Colonic mucosa (tissue), 4 donors: ENCODE measurements at places on chromosomes 5 and 9. TPM values are rescaled to one million over a fixed set of nuclear protein-coding genes. Genes with fewer than 3 reads are reported as not detected.

DNA sequence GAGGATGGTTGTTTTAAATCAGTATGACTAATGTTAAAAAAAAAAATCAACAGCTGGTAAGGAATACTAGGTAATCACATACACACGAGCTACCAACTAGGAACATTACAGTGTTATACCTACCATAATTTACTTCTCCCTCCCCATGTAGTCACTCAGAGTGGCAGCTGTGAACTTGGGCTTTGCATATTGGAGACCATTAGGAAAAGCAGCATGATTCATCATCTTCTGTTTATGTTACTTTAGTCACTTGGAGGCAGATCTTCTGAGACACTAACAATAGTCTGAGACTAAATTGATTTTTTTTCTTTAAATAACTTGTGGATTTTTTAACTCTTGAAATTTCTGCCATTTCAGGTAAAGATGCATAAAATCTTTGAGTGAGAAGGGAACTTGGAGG lies 141.5 kb upstream of the NR4A3 start:
- DNase-seq = no peak

- DNase-seq = no peak
Observed at GRCh38 chr5:32604800-32605765, 19.7 kb downstream of the SUB1 start.

GRCh38 chr5:139725073-139725830 lies 70.4 kb upstream of the PSD2 start:
- peak; percentile 40 for DNase-seq

DNA sequence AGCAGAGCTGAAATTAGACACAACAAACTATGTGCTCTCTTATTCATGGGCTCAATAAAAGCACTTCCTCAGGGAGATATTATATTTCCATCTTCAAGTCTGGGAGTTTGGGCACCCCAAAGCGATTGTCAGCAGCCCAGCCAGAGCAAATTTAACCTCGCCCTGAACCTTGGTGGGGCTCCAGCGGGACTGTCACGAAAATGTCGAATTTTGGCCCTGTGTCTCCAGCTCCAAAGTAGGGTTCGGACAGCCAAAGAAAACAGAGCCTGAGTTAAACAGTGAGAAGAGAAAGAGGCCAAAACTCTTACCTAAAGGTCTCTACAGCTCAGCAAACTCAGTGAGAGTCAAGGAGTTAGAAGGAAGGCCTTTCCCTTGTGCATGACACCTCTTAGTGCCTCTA lies 432.9 kb downstream of the SPATA31D1 start:
- no peak for DNase-seq

GRCh38 chr5:180658774-180659564 lies 9.6 kb upstream of the FLT4 start:
- no peak for DNase-seq

- DNase-seq = no peak
Observed at GRCh38 chr5:17259630-17260257, 42.3 kb downstream of the BASP1 start.

DNA sequence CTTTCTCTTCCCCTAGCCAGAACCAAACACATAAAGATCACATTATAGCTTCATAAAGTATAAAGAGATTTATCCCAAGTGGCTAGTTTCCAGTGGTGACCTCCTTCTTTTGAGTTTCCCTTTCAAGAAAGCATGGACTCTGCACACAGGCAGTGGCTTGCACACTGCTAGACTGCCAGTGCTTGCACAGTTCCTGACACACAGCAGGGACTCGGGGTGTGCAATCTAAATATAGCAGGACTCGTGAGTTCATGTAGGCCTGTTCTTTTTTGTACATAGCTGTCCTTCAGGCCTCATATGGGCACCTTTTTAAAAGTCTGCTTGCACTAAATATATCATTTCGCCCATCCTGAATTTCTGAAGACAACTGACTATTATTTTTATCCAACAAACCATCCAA lies 308.6 kb downstream of the FBXL7 start:
- DNase-seq = no peak

DNA sequence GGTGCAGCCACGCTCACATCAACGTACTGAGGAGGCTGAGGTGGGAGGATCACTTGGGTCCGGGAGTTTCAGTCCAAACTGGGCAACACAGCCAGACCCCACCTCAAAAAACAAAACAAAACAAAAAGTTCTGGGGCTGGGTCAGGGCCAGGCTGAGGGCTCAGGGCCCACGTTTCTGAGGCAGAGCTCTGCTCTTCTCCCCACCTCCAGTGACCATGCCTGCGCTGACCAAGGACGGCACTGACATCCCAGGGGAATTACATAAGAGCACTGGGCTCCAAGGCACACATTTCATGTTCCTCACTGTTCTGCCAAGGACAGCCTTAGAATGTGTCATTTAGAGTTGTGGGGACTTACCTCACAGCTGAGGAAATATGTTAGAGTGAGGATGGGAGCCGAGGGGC lies 40.4 kb upstream of the TESK1 start:
- DNase-seq = no peak

DNA sequence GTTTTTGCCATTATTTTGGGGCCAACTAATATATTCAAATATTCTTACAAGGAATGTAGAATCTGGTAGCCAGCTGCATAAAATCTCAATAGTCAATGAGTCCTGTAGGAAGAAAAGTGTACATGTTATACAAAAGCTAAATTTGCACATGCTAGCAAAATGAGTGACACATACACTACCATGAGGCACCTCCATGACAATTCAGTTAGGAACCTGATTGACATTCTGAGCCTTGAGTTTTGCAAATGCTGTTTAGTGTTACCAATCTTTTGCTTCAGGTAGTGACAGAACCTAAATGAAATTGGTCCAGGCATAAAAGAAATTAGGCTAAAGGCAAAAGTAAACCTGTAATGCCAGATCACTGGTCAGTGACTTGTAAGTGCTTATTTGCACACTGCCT lies 6.8 kb upstream of the DAPK1 start:
- no peak for DNase-seq

GRCh38 chr5:142644640-142645361 lies 41.1 kb downstream of the FGF1 start:
- DNase-seq = no peak

DNA sequence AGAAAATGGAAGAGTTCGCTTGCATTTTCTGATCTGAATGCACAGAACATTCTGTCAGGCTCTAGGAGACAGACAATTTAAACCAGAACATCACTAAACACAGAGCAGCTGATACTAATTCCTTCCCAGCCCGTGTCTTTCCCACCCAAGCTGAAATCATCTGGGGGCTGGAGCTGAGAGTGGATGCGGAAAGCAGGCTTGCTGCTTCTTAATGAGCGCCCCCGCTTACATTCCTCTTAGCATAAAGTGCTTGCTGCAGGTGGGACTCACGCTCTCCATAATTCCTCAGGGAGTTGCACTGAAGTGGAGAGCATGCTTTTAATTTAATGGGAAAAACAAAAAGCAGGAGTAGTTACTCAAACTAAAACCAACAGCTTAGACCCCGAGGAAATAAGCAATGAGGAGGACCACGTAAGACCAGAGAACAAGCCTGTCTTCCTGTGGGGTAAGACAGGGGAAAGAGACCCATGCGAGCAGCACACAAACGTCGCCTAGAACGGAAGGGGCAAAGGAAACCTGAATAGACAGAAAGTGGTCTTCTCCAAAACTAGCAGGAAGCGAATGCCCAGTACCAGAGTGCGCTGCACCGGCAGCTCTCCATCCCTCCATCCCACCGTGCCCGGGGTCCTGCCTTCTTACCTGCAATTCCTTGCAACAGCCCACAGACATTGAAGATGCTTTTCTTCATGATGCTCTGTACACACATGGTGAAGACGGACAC lies 139.3 kb downstream of the LHFPL2 start:
- no peak for DNase-seq

DNA sequence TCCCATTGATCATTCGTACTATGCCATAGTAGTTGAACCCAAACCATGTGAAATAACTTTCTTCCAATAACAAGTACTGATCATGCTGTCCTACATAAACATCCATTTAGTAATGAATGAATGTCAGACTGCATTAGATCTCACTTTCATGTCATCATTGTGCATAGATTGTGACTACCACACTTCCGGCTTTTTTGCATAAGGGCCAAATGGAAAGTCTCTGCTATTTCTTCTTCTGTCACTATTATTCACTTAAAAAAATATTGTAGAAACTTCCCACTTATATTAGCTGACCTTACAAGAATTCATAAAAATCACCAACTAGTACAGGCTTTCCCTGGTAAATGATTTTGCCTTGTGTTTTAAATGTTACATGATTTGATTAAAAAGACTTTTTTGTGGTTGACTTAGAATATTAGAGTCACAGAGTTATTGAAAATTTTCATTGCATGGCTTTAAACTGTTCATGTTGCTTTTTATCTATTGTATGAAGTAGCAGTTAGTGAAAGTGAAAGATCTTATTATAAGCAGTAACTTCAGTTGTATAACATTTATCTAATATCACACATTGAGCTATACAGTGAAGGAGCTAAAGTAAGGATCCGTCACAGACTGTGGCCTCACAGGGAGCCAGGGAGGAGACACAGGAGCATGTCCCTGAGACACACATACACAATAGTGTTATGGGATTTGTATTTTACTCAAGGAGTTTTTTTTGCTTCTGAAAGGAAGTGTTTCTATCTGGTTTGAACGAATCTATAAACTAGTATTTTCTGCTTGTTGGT lies 33.9 kb downstream of the LMNB1 start:
- DNase-seq = no peak

DNA sequence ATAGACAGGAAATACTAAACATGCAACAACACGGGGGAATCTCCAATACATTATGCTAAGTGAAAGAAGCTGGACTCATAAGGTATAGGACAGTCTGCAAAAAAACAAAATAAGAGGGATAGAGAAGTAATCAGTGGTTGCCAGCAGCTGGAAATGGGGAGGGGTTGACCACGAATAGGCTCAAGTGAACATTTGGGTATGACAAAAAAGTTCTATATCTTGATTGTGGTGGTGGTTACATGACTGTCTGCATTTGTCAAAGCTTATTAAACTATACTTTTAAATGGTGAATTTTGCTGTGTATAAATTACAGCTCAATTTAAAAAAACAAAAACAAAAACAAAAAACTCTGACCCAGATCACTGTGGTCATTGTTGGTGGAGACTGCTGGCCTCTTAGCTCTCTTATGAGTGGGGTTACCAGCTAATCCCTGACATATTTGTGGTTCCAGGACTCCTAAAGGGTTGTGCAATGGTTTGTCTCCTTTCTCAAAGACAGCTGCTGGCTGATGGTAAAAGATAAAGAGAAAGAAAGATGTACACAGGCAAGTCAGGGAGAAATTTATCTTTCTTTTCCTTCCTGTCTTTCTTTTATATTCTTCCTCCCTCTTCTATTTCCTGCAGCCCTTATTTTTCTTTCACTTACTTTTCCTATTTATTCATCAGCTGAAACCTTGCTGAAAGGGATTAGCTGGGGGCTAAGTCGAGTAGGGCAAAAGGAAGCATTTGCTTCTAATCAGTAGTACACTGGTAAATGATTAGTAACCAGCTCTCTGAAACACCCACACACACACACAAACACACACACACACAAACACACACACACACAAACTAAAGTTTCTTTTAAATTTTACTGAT lies 42.6 kb upstream of the APC start:
- DNase-seq = no peak

- DNase-seq = no peak
Observed at GRCh38 chr5:172748341-172748843, 22.6 kb downstream of the DUSP1 start.

DNA sequence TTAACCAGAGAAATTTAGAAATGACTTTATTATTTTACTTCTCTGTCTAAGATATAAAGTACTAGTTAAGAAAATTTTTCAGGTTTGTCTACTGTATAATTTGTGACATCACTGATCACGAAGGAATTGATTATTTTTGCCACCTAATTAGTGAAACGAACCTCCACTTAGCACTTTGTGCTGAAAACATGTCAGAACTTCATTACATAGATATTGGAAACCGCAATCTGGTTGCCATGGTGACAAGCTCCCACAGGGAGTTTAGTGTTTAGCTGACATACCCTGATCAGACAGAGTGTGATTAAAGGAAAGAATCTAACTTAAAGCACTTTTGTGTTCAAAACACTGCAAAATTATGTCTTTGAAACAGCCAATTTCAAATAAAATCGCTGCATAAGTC lies 668.4 kb upstream of the CCNG1 start:
- no peak for DNase-seq

GRCh38 chr5:62935660-62936059 lies 357.0 kb downstream of the LRRC70 start:
- no peak for DNase-seq

- no peak for DNase-seq
Observed at GRCh38 chr9:19521205-19521604, 112.4 kb downstream of the ACER2 start.

DNA sequence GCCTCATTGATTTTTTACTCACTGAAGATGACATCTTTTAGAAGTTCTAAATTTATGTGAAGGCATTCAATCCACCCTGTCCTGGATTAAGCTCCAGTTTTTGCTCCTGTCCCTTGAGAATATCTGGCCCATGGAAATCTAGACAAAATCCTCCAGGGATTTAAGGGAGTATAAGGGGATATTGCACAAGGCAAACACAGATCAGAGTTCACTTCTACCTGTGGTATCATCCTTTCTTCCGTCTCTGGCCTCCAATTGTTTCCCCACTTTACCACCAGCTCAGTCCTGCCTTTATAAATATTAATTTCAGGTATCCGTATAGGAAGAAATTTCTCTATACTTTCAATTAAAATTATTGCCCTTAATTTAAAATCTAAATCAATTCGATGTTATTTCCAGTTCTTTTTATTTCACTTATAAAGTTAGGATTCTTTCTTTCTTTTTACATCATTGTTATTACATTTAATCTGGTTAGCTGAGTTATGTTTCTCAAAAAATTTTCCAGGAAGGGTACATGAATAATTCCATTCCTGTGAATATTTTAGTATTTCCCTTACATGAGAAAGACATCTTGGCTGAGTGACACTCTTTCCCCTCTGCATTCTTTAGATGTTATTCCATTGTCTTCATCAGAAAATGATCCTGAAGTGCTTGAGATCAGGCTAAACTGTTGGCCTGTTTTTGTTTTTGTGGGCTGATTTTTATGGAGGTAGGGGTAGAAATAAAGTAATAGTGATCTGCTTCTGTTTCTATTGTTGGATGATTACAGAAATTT lies 194.3 kb upstream of the MAP3K1 start:
- DNase-seq = no peak

GRCh38 chr9:72581694-72582093 lies 60.3 kb downstream of the TMC1 start:
- no peak for DNase-seq

DNA sequence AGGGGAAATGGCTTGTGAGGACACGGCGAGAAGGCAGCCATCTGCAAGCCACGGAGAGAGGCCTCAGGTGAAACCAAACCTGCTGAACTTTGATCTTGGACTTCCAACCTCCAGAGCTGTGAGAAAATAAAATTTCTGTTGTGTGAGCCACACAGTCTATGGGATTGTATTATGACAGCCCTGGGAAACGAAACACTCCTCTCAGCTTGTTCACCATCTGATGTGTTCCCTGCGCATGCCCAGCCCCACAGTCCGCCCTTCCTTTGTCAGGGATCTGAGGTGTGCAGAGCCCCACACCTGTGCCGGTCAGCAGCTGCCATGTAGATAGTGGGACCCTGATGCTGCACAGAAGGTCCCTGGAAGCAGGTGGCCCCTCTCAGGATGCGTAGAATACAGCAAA lies 34.1 kb downstream of the PLPP7 start:
- DNase-seq = no peak

CDKN2A gene
- 1.3 TPM for total RNA-seq

SAXO1 gene
- total RNA-seq = not detected

SH3TC2 gene
- total RNA-seq = 2.5 TPM

IL4 gene
- total RNA-seq = not detected

EPB41L4B gene
- 87.3 TPM for total RNA-seq

SPATA31E1 gene
- total RNA-seq = 0.07 TPM

GPBP1 gene
- total RNA-seq = 46.5 TPM

FCHO2 gene
- total RNA-seq = 56.5 TPM

SPAG8 gene
- 0.82 TPM for total RNA-seq

SLC4A9 gene
- total RNA-seq = not detected
